ENCODE measurements at places on chromosomes 11 and 22.

DNA sequence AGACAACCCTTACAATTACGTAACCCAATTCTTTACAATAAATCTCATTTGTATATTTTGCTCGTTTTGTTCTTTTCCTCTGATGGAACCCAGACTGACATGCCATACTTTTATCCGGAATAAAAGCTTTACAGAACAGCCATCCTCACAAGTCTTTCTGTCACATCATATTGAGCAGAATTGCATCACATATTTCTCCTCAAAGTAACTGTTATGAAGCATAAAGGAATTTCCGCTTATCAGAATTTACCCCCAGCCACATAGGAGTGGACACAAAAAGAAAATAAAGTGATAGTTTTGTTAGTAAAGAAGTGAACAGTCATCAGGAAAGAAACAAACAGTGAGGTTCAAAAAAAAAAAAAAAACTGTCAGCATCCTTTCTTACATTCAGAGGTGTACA lies 539.5 kb upstream of the LUZP2 start:
- DNase-seq: no peak

- DNase-seq: no peak
Measured at GRCh38 chr11:544817-545166, 7.5 kb downstream of the LRRC56 start.

GRCh38 chr11:77167111-77167626 lies 39.1 kb downstream of the MYO7A start:
- DNase-seq: no peak

DNA sequence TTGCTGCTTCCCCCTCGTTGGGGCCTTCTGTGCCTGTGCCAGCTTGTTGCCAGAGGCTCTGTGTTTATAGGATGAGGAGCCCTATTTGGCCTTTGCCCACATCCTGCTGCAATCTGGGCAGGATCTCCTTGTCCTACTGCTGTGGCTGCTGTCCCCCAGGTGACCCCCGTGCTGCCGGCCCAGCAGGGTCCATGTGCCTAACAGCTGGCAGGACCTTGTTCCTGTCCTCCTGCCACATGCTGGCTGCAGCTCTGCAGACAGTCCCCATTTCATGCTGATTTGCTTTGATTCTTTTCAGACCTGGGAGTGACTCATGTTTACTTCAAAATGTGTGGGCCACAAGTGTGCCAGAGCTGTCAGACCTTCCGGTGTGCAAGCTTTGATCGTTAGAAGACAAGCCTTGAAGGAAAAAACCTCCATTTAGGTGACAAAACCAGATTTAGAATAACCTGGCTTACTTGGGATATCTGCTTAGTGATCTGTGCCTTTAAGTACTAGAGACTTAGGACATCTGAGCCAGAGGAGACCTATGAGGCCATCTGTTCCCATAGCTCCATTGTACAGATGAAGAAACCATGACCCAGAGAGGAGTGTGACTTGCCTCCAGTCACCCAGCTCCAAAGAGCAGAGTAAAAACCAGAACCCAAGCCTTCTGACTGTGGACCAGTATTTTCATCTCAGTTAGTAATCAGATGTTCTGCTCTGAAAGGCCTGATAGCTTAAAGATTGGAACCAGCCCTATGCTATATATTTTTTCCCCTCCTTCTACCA lies 11.1 kb downstream of the NAV2 start:
- peak; percentile 77 for DNase-seq

DNA sequence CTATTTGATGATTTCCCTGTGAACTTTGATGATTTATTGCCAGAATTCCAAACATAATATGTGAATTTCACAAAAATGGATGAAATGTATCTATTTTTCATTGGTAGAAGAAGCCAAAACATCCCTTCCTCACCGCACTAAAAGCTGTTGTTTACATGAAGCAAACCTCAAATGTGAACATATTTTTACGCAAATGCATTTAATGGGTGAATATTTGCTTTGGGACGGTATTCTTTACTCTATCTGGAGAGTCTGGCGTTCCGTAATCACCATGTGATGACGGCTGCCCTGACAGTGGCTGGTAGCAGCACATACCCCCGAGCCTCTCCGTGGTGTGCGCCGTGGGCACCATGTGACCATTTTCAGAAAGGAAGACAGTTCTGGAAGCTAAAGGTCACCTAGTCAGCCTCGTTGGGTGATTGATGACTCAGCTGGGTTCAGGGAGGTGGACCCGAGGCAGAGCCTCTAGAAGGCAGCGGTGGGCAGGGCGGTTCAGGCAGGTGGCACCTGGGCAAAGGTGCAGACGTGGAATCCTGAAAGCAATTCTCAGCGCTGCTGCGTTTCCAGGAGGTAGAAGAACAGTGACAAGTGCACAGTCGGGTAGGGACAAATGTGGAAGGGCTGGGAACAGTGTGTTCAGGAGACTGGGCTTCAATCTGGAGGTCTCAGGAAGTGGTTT lies 45.3 kb downstream of the PPARA start:
- DNase-seq: no peak

DNA sequence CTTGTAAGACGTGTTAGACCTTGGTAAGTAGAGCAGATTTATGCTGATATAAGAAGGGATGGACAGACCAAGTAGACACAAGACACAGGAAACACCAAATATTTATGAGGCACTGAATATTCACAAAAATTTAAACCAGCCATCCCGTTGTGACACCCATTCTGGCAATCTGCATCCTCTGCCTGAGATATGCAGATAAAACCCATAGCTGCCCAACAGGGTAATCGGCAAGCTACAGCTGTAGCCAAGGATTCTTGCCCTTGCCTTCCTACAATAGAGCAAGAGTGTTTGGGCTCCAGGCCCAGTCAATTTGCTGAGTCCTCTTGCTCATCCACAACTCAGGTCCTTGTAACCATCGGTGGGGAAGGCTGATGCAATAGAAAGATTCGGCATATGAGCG lies 18.5 kb upstream of the MPZL2 start:
- no peak for DNase-seq

GRCh38 chr11:77411137-77411707 lies 62.7 kb downstream of the PAK1 start:
- DNase-seq: no peak

DNA sequence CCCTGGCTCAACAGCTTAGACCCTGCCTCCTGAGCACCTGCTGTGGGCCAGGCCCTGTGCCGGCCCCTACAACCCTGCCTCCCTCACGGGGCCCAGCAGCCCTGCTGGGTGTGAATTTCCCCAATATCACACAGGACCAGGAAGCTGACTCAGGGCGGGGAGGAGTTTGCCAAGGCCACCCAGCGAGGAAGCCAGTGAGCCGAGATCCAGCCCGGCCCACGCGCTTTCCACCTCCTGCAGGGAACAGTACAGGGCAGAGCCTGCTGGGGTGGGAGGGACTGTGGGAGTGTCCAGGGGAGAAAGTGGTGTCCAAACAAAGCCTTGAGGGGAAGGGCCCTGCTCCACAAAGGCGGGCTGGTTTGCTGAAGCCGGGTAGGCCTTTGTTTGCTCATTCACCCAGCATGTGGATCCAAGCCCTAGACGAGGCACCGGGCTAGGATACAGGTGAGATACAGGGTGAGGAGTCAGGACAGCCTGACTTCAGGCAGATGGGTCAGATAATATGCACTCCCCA lies 26.8 kb downstream of the RPL3 start:
- DNase-seq: peak; percentile 64

Measured in HFF-Myc (cell line).